ENCODE measurements at places on chromosomes 3 and 15. TPM values are rescaled to one million over a fixed set of nuclear protein-coding genes. Genes with fewer than 3 reads are reported as not detected.

- H3K4me1 ChIP-seq, result no peaks in the 10 kb centered on the region
- no peak overlapping the region for H3K27ac ChIP-seq
- H3K36me3 ChIP-seq, result no peaks in the 10 kb centered on the region
Observed at GRCh38 chr3:177484926-177485325, 287.6 kb upstream of the TBL1XR1 start.

The SLC24A5 gene
- not detected for total RNA-seq

- H3K4me1 ChIP-seq, result no peaks in the 10 kb centered on the region
- H3K27ac ChIP-seq, result no peak overlapping the region
- no peak for DNase-seq
- H3K4me3 ChIP-seq, result no peak overlapping the region
Observed at GRCh38 chr15:27179789-27180188, 208.8 kb downstream of the GABRG3 start.

DNA sequence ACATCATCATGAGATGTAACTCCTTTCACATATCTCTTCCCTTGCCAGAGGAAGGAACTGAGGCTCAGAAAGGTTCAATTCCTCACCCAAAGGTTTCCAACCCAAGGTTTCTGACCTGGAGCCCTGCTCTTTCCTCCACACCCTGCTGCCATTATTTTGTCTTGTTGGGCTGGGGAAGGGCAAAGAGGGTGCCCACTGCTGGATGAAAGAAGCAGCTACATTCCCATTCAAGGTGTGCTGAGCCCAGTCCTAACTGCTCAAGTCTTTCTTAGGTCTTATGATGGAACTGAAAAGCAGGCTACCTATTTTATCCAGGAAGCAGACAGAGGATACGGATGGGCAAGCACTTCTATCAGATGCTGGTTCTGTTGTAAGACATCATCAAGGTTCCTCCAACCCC lies 258.0 kb upstream of the CTDSPL start:
- H3K4me1 ChIP-seq, result no peaks in the 10 kb centered on the region
- H3K27ac ChIP-seq, result no peak overlapping the region
- H3K4me3 ChIP-seq, result no peak overlapping the region
- no peaks in the 10 kb centered on the region for H3K27me3 ChIP-seq

GRCh38 chr3:81434161-81434560 lies 327.3 kb downstream of the GBE1 start:
- H3K27ac ChIP-seq, result no peak overlapping the region
- no peaks in the 10 kb centered on the region for H3K36me3 ChIP-seq
- DNase-seq, result no peak
- no peaks in the 10 kb centered on the region for H3K4me1 ChIP-seq
- no peaks in the 10 kb centered on the region for H3K27me3 ChIP-seq
- no peak overlapping the region for H3K4me3 ChIP-seq

The ATRIP gene
- 4.3 TPM for total RNA-seq

- H3K27ac ChIP-seq, result no peak overlapping the region
- no peak overlapping the region for H3K4me3 ChIP-seq
- H3K27me3 ChIP-seq, result no peaks in the 10 kb centered on the region
- DNase-seq, result no peak
Observed at GRCh38 chr3:54134155-54134554, 11.8 kb downstream of the CACNA2D3 start.

The SLC28A2 gene
- total RNA-seq, result not detected

The TMCO5A gene
- not detected for total RNA-seq

The PGBD4 gene
- 1.0 TPM for total RNA-seq

GRCh38 chr3:187208159-187208558 lies 10.9 kb downstream of the RTP1 start:
- no peak overlapping the region for H3K27ac ChIP-seq
- peaks cover 9% of the 10 kb centered on the region for H3K4me1 ChIP-seq
- no peak overlapping the region for H3K4me3 ChIP-seq
- no peak for DNase-seq
- no peaks in the 10 kb centered on the region for H3K27me3 ChIP-seq
- no peaks in the 10 kb centered on the region for H3K36me3 ChIP-seq

DNA sequence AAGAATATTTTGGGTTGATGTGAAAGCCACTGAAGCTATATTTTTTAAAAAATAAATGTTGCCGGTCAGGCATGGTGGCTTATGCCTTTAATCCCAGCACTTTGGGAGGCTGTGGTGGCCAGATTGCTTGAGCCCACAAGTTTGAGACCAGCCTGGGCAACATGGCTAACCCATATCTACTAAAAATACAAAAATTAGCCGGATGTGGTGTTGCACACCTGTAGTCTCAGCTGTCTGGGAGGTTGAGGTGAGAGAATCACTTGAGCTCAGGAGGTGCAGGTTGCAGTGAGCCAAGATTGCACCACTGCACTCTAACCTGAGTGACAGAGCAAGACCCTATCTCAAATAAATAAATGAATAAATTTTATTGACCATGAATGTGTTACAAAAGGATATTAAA lies 39.6 kb downstream of the GOLM2 start:
- H3K4me3 ChIP-seq, result no peak overlapping the region
- H3K36me3 ChIP-seq, result no peaks in the 10 kb centered on the region
- no peak overlapping the region for H3K27ac ChIP-seq
- H3K27me3 ChIP-seq, result no peaks in the 10 kb centered on the region

The RBP2 gene
- total RNA-seq, result not detected

GRCh38 chr15:46266661-46267060 lies 631.8 kb downstream of the SQOR start:
- no peak overlapping the region for H3K27ac ChIP-seq
- no peaks in the 10 kb centered on the region for H3K36me3 ChIP-seq
- H3K27me3 ChIP-seq, result no peaks in the 10 kb centered on the region

The LMAN1L gene
- not detected for total RNA-seq

DNA sequence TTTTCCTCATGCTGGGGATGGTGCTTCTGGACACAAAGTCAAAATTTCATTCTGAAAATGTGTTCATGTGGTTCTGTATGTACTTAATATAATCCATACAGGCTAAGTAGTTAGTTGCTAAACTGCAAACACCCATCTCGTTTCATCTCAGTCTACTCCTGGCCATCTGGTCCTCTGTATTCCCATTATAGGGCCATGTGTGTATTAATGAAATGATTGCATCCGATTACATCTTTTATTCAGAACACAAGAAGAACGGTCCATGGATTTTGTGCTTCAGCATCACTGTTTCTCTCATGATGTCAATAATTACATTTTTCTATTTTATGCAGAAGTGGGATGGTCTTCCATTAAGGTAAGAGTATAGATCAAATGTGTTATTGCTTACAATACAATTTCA lies 6.1 kb upstream of the GJD2 start:
- H3K4me3 ChIP-seq, result no peak overlapping the region
- H3K4me1 ChIP-seq, result no peaks in the 10 kb centered on the region
- H3K27ac ChIP-seq, result no peak overlapping the region
- no peak for DNase-seq

- H3K36me3 ChIP-seq, result no peaks in the 10 kb centered on the region
- H3K4me1 ChIP-seq, result peaks cover 21% of the 10 kb centered on the region
- no peak overlapping the region for H3K4me3 ChIP-seq
- H3K27ac ChIP-seq, result peak overlapping the region; percentile 33
- no peaks in the 10 kb centered on the region for H3K27me3 ChIP-seq
- DNase-seq, result peak; percentile 42
Observed at GRCh38 chr3:158768361-158768787, 33.5 kb upstream of the MFSD1 start.

The BFSP2 gene
- not detected for total RNA-seq

The PLSCR2 gene
- total RNA-seq, result not detected

GRCh38 chr3:34183114-34183513 lies 384.7 kb downstream of the PDCD6IP start:
- no peaks in the 10 kb centered on the region for H3K4me1 ChIP-seq
- DNase-seq, result no peak
- H3K36me3 ChIP-seq, result no peaks in the 10 kb centered on the region
- no peaks in the 10 kb centered on the region for H3K27me3 ChIP-seq
- H3K4me3 ChIP-seq, result no peak overlapping the region

DNA sequence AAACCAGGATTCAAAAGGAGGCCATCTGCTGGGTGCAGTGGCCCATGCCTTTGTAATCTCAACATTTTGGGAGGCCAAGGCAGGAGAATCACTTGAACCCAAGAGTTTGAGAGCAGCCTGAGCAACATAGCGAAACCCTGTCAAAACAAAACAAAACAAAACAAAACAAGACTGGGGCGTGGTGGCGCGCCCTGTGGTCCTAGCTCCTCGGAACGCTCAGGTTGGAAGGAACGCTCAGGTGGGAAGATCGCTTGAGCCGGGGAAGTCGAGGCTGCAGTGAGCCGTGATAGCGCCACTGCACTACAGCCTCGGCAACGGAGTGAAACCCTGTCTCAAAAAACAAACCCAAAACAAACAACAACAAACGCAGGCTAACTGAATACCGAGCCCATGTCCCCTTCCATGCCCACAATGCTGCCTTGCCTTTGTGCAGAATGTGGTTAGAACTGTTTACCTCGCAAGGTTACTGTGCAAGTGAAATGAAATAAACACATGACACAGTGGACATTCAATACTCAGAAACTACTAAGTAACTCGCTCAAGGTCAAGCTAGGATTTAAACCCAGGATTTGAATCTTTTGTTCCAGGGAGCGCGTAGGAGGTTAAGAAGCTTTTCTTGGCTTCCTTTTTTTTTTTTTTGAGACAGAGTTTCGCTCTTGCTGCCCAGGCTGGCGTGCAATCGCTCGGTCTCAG lies 766 bp upstream of the EMC4 start:
- H3K4me1 ChIP-seq, result peaks cover 23% of the 10 kb centered on the region
- no peaks in the 10 kb centered on the region for H3K27me3 ChIP-seq
- peaks cover 2% of the 10 kb centered on the region for H3K36me3 ChIP-seq

- peak; percentile 27 for DNase-seq
- no peaks in the 10 kb centered on the region for H3K27me3 ChIP-seq
- no peak overlapping the region for H3K27ac ChIP-seq
- no peak overlapping the region for H3K4me3 ChIP-seq
Observed at GRCh38 chr3:13040361-13041074, 32.7 kb downstream of the IQSEC1 start.

DNA sequence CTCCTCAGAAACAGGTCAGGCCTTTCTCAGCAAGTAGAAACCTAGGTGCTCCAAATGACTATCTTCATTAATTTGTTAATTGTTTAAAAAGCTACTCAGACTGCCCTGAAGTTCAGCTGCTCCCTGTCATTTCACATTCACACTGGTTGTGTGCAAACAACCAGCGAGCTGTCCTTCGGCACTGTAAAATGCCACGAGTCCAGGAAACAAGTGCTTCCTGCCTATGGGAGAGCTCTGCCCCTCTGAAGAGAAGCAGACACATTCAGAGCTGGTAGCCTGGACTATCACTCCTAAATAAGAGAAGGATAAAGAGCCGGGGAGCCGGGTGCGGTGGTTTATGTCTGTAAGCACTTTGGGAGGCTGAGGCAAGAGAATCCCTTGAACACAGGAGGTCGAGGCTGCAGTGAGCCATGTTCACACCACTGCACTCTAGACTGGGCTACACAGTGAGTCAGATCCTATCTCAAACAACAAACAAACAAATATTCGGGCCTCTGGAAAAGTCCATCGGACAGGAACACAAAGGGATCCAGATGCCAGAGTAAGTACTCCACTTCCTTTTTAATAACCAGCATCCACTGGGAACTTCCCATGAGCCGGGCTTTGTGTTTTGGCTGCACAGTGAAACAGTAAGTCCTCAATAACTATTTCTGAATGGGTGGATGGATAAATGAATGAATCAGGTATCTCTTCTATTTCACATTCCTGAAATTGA lies 114.4 kb upstream of the WNT5A start:
- no peaks in the 10 kb centered on the region for H3K4me1 ChIP-seq
- no peaks in the 10 kb centered on the region for H3K36me3 ChIP-seq
- H3K4me3 ChIP-seq, result no peak overlapping the region
- H3K27ac ChIP-seq, result no peak overlapping the region

DNA sequence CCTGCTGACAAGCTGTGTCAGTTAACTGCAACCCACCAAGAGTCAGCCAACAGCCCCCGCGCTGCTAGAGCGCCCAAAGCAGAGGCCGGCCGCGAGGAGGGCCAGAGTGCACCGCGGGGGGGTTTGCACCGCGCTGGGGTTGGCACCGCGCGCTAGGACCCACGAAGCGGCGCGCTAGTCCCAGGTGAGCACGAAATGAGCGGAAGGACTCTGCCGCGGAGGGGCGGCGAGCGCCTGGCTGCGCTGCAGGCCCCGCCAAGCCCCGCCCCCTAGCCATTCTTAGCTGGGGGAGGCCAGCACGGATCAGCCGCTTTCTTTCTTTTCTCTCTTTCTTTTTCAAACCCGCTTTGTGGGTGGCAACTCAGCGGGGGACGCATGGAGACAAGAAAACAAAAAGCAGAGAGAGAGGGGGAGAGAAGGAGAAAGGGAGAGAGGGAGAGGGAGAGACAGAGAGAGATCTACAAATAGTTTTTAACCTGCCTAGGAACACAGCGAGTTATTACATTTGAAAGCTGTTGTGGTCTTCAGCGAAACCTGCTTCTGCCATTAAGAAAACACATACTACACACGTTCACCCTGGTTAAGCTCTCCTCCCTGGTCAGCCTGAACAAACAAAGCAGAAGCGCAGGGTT lies 6.9 kb upstream of the FOXB1 start:
- H3K4me3 ChIP-seq, result no peak overlapping the region
- H3K27me3 ChIP-seq, result peaks cover 81% of the 10 kb centered on the region
- peaks cover 19% of the 10 kb centered on the region for H3K4me1 ChIP-seq
- no peaks in the 10 kb centered on the region for H3K36me3 ChIP-seq
- no peak overlapping the region for H3K27ac ChIP-seq
- DNase-seq, result no peak

DNA sequence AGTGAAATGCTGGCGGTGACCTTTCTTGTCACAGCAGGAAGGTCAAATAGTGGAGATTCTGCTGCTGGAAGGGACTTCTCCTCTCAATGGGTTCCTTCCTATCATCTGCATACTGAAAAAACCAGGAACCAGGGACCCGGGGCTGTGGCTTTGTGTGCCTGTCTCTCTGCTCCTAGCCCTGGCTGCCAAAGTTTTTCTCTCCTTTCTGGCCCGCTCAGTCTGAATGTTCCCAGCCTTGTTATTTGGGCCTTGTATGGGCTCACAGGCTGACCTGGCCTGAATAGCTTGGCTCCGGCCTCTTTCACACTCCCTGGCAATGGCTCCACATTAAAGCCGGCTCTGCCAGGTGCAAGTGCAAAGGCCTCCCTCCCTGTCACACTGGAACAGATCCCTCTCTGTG lies 94.7 kb downstream of the LRIG1 start:
- peak overlapping the region; percentile 54 for H3K27ac ChIP-seq
- H3K27me3 ChIP-seq, result no peaks in the 10 kb centered on the region
- H3K36me3 ChIP-seq, result no peaks in the 10 kb centered on the region
- no peak overlapping the region for H3K4me3 ChIP-seq
- peak; percentile 8 for DNase-seq

GRCh38 chr15:63792584-63792983 lies 41.2 kb downstream of the HERC1 start:
- no peak overlapping the region for H3K27ac ChIP-seq
- H3K4me1 ChIP-seq, result peaks cover 3% of the 10 kb centered on the region
- DNase-seq, result no peak
- no peak overlapping the region for H3K4me3 ChIP-seq
- no peaks in the 10 kb centered on the region for H3K36me3 ChIP-seq
- H3K27me3 ChIP-seq, result no peaks in the 10 kb centered on the region

The GALNT15 gene
- 26.0 TPM for total RNA-seq

The SCN11A gene
- not detected for total RNA-seq

- H3K4me3 ChIP-seq, result no peak overlapping the region
- H3K4me1 ChIP-seq, result no peaks in the 10 kb centered on the region
- no peaks in the 10 kb centered on the region for H3K36me3 ChIP-seq
- no peak overlapping the region for H3K27ac ChIP-seq
Observed at GRCh38 chr15:94306700-94307650, 75.6 kb downstream of the MCTP2 start.

The DUOX1 gene
- total RNA-seq, result 0.26 TPM

- H3K4me3 ChIP-seq, result no peak overlapping the region
- peaks cover 17% of the 10 kb centered on the region for H3K4me1 ChIP-seq
- H3K27ac ChIP-seq, result no peak overlapping the region
- no peaks in the 10 kb centered on the region for H3K36me3 ChIP-seq
- no peaks in the 10 kb centered on the region for H3K27me3 ChIP-seq
- no peak for DNase-seq
Observed at GRCh38 chr3:150235799-150236198, 172.3 kb upstream of the TSC22D2 start.
